ENCODE measurements at places on chromosomes 4 and X. TPM values are rescaled to one million over a fixed set of nuclear protein-coding genes. Genes with fewer than 3 reads are reported as not detected.

DNA sequence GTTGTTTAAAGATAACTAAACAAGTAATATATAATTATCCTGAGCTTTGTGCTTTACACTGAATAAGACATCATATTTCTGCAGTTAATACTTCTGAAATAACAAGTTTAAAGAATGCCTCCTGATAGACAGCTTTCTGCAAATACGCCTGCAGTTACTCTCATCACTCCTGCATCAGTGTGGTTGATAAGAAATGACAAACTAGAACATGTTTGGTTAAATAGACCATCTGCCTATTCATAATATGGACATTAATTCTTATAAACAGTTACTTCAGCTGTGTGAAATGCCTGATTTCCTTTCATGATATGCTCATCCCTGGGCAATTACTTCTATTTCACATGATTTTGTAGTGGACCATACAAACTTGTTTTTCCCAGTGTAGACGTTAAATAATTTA is 7.0 kb upstream of the TENM3 start:
- DNase-seq = no peak
- no peak overlapping the region for H3K27ac ChIP-seq
- H3K4me3 ChIP-seq = no peak overlapping the region

DNA sequence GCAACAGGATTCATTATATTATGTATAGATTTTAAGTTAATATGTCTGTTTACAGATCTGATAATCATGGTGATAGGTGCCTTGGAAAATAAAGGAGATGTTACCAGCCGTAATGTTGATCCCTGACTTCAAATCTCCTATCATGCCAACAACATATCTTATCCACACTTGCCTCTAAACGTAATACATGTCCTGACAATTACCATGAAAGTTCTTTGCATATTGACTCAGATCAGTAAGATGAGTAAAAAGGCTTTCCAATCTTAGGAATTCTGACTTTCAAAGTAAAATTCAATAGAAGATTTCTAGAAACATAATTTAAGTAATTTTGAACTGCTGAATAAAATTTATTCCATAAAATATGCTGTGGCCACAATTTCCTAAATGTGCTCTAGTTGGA is 513.3 kb downstream of the ANKRD50 start:
- no peaks in the 10 kb centered on the region for H3K36me3 ChIP-seq
- no peaks in the 10 kb centered on the region for H3K4me1 ChIP-seq
- no peak overlapping the region for H3K4me3 ChIP-seq
- H3K27me3 ChIP-seq = no peaks in the 10 kb centered on the region
- no peak for DNase-seq

GRCh38 chr4:102564399-102565059 is 63.4 kb downstream of the NFKB1 start:
- no peak overlapping the region for H3K4me3 ChIP-seq
- H3K36me3 ChIP-seq = peaks cover 6% of the 10 kb centered on the region
- H3K27ac ChIP-seq = no peak overlapping the region
- no peaks in the 10 kb centered on the region for H3K4me1 ChIP-seq
- H3K27me3 ChIP-seq = no peaks in the 10 kb centered on the region

Gene ZNF732
- polyA plus RNA-seq = 0.10 TPM

GRCh38 chr4:172105918-172106317 is 292.7 kb downstream of the GALNTL6 start:
- H3K4me3 ChIP-seq = no peak overlapping the region
- no peak for DNase-seq
- H3K4me1 ChIP-seq = no peaks in the 10 kb centered on the region
- H3K27me3 ChIP-seq = no peaks in the 10 kb centered on the region
- H3K36me3 ChIP-seq = no peaks in the 10 kb centered on the region

Gene SRPX2
- 0.30 TPM for polyA plus RNA-seq

GRCh38 chr4:16206848-16207247 is 19.4 kb downstream of the TAPT1 start:
- no peak for DNase-seq
- H3K27me3 ChIP-seq = no peaks in the 10 kb centered on the region
- no peaks in the 10 kb centered on the region for H3K36me3 ChIP-seq

- DNase-seq = no peak
- H3K36me3 ChIP-seq = no peaks in the 10 kb centered on the region
- H3K27me3 ChIP-seq = no peaks in the 10 kb centered on the region
- no peak overlapping the region for H3K4me3 ChIP-seq
Measured at GRCh38 chr4:1765409-1766072, 27.6 kb upstream of the FGFR3 start.

DNA sequence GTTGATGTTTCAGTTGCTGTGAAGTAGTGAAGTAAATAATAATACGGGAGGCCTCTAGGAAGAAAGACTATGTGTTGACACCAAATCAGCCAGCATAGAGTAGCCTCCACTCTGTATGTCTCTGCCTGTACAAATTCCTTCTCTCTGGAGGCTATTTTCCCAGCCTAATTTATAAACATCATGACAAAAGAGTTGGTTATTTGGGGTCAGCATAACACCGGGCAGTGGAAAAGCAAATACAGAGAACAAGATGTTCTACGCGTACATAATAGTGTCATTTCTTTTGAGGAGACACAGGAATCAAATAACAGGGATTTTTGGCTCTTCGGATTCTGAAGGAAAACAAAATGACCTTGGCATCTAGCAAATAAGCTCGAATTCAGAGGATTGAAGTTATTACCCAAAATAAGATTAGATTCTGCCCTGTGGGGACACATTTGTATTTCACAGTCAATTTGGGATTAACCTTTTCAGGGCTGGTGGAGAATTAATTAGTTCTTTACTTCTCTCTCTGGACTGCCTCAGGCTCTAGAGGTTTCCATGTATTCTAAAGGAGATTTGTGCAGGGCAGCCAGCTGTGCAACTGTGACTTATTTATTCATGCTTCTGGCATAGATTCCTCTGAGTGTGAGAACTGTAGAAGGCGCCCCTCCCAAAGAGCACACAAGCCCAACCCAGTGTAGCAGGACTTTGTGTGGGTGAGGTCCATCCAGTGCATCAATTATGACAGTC is 14.1 kb upstream of the SYTL4 start:
- no peaks in the 10 kb centered on the region for H3K4me1 ChIP-seq
- H3K27ac ChIP-seq = no peak overlapping the region
- H3K4me3 ChIP-seq = no peak overlapping the region
- H3K27me3 ChIP-seq = no peaks in the 10 kb centered on the region

Gene TLR2
- polyA plus RNA-seq = not detected

All from cardiac muscle cell (in vitro differentiated cells and primary cell).